Activated CD8-positive, alpha-beta memory T cell treated with anti-CD3 and anti-CD28 coated beads, Interleukin-2, amount 50 U/mL, for 48 hours (primary cell): ENCODE measurements at places on chromosomes 11 and 22.

- DNase-seq, result no peak
Observed at GRCh38 chr11:72321381-72321996, 77.5 kb upstream of the PHOX2A start.

DNA sequence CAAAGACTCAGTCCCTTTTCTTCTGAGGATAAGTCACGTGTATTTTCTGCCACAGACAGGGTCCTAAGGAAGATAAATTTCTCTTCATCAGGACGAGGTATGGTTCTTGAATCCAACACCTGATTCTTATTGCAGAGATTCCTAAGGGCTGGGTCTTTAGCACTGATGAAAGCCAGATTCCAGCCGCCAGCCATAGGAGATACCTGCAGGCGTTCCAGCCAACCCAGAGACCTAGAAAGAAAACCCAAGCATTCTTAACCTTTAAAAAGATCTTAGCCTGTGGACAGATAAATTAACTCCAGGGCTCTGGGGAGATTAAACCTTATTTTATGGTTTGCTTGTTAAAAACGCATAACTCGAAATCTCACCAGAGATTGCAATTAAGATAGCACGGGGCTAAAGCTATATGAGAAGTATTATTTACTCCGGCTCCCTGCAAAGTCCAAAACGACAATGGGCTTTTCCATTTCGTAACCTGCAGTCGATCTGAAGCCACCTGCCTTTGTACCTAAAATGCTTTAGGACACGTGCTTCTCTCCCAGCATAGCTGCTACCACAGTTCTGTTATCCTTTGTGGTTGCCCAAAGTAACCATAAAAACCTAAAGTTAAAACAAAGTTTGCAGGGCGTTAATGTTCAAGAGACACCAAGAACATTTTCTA lies 104.5 kb downstream of the NXPE2 start:
- DNase-seq, result no peak

DNA sequence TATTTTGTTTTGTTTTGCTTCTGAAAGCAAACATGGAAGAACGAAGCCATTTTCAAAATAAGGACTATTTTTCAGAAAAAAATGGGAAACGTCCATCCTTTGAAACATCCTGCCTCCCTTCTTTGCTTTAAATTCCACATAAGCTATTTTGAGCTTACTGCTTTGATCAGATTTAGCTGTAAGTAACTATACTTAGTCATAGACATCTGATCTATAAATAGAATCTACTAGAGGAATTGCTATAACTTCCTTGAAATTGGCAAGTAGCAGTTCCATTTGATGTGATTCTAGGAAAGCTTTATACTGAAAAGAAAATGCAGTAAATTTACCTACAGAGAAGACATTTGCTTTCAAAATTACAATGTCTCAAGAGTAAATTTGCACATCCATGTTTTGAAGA lies 305.8 kb downstream of the TTC28 start:
- no peak for DNase-seq

DNA sequence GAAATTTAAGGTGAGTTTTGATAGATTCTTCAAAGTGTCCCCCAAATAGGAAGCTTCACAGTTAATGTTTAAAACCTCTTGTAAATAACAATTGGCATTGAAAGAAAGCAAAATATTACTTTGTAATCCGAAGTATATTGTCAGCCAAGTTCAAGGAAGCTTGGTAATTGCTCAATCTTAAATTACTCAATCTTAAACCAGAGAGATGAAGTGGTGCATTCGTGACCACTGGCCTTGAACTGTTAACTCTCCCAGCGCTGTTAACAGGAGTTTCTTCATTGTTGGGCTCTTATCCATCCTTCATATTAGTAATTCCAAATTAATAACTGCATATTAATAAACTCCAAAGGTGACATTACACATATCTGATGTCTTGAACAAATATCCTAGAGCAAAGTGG lies 20.6 kb upstream of the FDX1 start:
- no peak for DNase-seq

- DNase-seq, result no peak
Observed at GRCh38 chr11:106552694-106553203, 465.5 kb downstream of the GUCY1A2 start.

DNA sequence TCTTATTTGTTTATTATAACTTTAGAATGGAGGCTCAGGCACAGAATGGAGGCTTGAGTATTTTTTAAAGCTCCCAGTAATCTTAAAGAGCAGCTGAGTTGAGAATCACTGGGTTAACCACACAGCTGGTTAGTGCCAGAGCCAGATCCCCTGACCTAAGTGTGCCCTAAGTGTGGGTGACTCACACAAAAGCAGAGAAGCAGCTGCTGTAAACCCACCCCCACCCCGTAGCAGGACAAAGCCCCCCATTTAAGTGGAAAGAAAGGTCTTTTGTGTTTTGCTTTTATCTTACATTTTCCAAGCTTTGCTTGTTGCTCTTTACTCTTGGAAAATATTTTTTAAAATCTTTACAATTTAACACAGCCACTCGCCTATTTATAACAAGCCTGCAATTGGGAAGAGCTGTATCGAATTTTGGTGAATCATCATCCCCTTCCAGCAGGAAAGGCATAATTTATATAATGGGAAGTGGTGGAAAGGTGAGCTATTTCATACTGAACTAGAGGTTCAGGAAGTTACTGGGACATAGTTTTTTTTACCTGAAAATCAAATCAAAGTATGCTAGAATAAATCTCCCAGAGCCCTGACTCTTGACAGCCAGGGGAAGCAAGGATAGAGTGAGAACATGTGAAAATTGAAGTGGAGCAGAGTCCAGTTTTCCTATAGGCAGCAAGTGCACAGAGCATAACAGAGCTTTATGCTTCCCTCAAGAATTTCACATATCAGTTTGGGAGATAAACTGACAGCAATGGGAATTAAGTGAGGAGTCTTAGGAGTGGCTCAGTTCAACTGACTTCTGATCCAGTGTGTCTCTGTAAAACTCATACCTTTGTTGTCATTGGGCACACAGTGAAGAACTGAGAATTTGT lies 405.7 kb downstream of the AASDHPPT start:
- DNase-seq, result no peak

GRCh38 chr11:72732329-72732728 lies 19.9 kb downstream of the ARAP1 start:
- DNase-seq, result no peak

GRCh38 chr11:67415501-67416304 lies at the start of gene CARNS1:
Gene CARNS1, plus strand, starts transcription at chr11:67415678. Its CDS starts 522 bp downstream, at chr11:67416200.
- no peak for DNase-seq

GRCh38 chr22:23053912-23054530 lies 16.3 kb upstream of the GNAZ start:
- DNase-seq, result peak; percentile 36

- peak; percentile 35 for DNase-seq
Observed at GRCh38 chr11:1743585-1744136, 6.7 kb downstream of the IFITM10 start.

DNA sequence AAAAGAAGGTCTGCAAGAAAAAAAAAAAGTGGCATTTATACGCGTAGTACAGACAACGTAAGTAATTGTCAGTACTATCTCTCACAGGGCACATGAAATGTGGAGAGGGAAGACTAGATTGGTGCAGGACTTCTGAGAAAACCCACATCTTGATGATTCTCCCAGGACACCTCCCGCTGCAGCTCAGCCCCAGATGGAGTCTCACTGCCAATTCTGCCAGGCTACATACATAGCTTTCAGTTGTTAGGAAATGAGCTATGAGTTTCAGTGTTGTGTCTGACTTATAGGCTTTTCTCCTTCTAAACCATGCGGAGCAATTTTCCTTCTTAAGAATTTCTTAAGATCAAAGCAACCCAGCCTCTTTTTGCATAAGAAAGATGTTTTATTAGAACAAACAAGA lies 9.6 kb downstream of the OR5A2 start:
- DNase-seq, result no peak

DNA sequence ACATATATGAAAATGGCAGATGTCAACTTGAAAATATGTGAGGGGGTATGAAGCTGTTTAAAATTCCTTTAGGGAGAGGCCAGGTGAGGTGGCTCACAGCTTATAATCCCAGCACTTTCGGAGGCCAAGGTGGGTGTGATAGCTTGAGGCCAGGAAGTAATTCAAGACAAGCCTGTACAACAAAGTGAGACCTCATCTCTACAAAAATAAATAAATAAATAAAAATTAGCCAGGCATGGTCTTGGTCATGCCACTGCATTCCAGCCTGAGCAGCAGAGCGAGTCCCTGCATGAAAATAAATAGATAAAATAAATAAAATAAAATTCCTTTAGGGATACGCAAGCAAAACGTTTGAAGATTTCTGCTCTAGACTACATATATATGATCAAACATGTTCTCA lies 38.1 kb upstream of the FAM181B start:
- DNase-seq, result no peak
